Astrocyte (in vitro differentiated cells and primary cell): ENCODE measurements at places on chromosomes 16 and 17. TPM values are rescaled to one million over a fixed set of nuclear protein-coding genes. Genes with fewer than 3 reads are reported as not detected.

Gene KCNJ16
- total RNA-seq: 0.73 and 1.5 TPM in 2 replicates

Gene MYH1
- total RNA-seq: not detected in 2 replicates

Gene C16orf86
- total RNA-seq: 0.32 and 1.6 TPM in 2 replicates

Gene DLX4
- not detected in 2 replicates for total RNA-seq

GRCh38 chr17:42944211-42944610 lies 20.0 kb downstream of the AARSD1 start:
- H3K27ac ChIP-seq: no peak overlapping the region
- DNase-seq: no peak
- H3K4me3 ChIP-seq: no peak overlapping the region
- no peaks in the 10 kb centered on the region for H3K36me3 ChIP-seq

- no peak for DNase-seq
- peak overlapping the region; percentile 25 for H3K27ac ChIP-seq
- H3K27me3 ChIP-seq: no peaks in the 10 kb centered on the region
Measured at GRCh38 chr16:22375117-22375962, 921 bp upstream of the CDR2 start.

DNA sequence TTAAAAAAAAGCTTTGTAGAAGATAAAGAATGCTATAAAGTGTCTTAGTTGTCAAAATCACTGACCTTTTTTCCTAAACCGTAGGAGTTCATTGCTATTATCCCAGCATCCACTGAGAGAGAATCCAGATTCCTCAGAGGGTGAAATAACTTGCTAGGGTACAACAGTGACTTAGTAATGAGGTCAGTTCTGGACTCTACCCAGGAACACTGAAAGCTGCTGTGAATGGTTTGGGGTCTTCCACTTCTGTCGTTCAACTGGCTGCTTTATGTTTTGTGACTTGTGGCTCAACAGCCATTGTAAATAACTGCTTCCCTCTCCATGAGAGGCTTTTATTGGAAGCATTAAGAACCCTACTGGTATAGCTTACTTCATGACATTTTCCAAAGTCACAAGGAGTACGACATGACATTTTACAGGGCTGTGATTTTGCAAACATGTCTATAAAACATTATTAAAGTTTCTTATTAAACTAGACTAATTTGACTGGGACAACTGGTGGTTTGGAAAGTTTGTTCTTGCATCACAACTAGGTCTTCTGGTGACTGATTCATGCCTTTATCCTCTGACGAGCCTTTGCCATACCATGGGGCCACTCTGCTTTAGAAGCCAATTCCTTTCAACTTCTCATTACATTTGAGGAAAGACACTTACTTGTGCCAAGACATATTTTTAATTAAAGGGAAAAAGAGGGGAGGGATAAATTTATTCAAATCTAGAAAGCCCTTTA lies 92.2 kb upstream of the CDH11 start:
- no peaks in the 10 kb centered on the region for H3K4me1 ChIP-seq
- H3K36me3 ChIP-seq: no peaks in the 10 kb centered on the region
- no peak overlapping the region for H3K4me3 ChIP-seq
- no peak for DNase-seq

GRCh38 chr16:72107371-72107770 lies 13.7 kb downstream of the DHX38 start:
- H3K4me3 ChIP-seq: no peak overlapping the region
- no peak overlapping the region for H3K27ac ChIP-seq
- no peaks in the 10 kb centered on the region for H3K4me1 ChIP-seq
- DNase-seq: no peak
- peaks cover 41% of the 10 kb centered on the region for H3K36me3 ChIP-seq

GRCh38 chr17:70230850-70231640 lies 61.7 kb downstream of the KCNJ2 start:
- H3K27ac ChIP-seq: no peak overlapping the region
- H3K27me3 ChIP-seq: no peaks in the 10 kb centered on the region
- no peaks in the 10 kb centered on the region for H3K36me3 ChIP-seq
- DNase-seq: no peak

- no peak for DNase-seq
- H3K27ac ChIP-seq: no peak overlapping the region
- no peak overlapping the region for H3K4me3 ChIP-seq
- H3K4me1 ChIP-seq: peaks cover 12% of the 10 kb centered on the region
- H3K36me3 ChIP-seq: no peaks in the 10 kb centered on the region
Measured at GRCh38 chr16:50609471-50609870, 61.3 kb downstream of the NKD1 start.

GRCh38 chr17:82287868-82288801 lies 14.6 kb upstream of the CSNK1D start:
- H3K27ac ChIP-seq: no peak overlapping the region
- H3K4me1 ChIP-seq: peaks cover 21% of the 10 kb centered on the region
- DNase-seq: peak; percentile 56
- no peaks in the 10 kb centered on the region for H3K27me3 ChIP-seq
- H3K4me3 ChIP-seq: no peak overlapping the region
- no peaks in the 10 kb centered on the region for H3K36me3 ChIP-seq
